ENCODE measurements at places on chromosomes 4 and X. TPM values are rescaled to one million over a fixed set of nuclear protein-coding genes. Genes with fewer than 3 reads are reported as not detected.

- DNase-seq = no peak
These were observed 97.1 kb upstream of the ATOH1 start for GRCh38 chr4:93731456-93731855.

DNA sequence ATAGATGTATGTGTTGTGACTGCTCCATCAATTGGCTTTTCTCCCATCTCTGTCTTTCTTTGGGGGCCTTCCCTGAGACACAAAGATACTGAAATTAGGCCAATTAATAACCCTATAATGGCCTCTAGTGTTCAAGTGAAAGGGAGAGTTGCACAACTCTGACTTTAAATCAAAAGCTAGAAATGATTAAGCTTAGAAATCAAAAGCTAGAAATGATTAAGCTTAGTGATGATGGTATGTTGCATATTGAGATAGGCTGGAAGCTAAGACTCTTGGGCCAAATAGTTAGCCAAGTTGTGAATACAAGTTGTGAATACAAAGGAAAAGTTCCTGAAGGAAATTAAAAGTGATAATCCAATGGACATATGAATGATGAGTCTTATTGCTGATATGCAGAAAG is 452.9 kb upstream of the AGA start:
- no peak for DNase-seq

DNA sequence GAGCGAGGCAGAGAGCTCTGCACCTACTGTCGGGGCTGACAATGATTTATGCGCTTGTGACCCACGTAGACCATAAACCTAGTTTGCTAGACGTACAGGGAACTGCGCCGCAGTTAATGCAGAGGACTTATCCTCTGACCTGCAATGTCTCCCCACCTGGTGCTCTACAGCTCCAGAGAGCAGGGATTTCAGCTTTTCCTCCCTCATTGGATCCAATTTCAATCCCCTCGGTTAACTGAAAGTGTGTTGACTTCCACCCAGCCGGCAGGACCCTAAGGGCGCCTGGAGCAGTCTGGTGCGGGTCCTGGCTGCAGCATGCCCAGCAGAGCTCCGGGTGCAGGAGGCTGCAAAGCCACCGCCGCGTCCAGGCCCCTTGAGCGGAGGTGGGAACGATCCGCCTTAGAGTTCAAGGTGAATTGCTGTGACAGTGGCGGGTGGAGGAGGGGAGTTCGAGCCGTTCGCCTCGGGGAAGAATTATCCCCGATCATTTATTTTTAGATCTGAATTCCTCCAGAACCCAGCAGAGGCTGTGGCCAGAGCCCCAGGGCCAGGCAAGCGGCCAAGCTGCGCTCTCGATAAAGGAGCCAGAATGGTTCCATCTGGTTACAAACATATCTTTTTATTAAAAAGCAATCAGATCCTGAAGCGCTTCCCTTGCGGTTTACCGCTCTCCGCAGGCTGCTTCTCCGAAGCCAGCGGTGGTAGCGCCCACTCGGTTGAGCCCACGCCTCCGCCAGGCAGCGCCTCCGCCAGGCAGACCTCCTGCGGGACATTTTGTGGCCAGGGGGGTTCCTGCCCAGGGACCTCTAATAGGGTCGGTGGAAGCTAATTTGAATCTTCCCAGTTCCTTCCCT is 66.0 kb downstream of the FBXO8 start:
- no peak for DNase-seq

DNA sequence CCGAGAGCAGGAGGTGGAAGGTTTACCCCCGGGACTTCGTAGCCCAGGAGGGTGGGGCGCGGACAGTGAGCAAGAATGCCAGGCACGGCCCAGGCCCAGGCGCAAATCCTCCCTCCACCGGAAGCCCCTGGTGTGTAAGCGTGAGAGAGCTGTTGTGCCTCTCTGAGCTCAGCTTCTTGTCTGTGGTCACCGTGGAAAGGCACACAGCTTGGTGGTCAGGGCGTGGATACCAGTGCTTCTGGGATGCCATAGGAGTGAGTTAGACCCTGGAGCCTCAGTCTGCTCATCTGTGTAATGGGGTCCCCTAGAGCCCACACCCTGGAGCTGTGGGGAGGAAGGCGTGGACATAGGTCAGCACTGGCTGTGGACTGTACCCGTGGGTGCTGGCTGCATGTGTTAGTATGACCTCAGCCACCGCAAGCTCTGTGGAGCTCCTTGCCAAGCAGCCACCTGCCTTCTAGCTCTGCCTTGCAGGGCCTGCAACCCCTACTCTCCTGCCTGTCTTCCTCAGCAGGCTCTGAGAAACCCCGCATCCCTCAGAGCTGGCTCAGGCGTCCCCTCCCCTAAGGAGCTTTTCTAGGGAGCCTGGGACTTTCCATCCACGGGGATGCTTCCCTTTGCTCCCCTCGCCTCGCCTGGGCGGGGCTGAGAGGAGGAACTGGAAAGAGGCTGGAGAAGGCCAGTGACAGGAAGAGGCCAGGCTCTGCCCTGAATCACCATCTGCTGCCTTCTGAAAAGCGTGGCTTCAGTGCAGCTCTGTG is 28.0 kb upstream of the AFAP1 start:
- peak; percentile 65 for DNase-seq

Gene GATA1
- 0.57 TPM for total RNA-seq

- peak; percentile 77 for DNase-seq
These were observed 513 bp downstream of the NHSL2 start for GRCh38 chrX:71910986-71911730.

DNA sequence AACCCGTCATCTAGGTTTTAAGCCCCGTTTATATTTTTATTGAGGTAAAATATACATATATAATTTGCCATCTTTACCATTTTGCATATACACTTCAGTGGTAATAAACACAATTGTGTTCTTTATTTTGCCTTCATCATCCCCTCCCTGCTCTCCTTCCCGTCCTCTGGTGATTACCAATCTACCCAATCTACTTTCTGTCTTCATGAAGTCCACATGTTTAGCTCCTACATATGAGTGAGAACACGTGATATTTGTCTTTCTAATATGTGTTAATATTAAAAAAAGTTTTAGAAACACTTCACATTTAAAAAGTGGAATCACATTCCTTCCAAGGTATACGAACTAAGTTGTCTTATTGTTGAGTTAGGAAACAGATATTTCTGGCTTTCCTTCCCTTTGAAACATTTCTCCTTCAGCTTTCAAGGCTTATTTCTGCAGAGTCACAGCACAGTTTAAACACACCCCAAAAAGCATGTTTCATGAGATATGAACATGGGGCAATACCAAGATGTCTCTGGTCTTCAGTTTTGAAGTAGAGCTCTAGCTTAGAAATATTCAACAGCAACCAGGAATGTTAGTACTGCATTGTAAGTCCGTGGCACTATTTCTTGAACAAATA is 35.9 kb downstream of the GYPA start:
- no peak for DNase-seq

DNA sequence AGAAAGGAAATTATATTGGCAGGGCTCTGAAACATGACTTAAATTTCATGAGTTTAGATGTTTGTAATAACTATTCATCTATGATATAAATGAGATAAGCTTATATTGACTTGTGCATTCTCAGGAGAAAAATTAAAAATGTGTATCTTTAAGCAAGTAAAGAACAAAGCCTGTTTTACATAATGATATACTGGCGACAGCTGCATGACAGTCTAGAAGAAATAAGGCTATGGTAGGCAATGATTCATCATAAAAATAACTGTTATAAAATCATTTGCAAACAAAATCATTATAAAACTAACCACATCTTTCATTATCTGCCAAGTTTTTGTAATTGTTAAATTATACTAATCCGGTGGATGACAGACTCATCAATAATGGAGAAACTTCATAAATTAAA is 188.1 kb downstream of the ADAM29 start:
- DNase-seq = no peak

DNA sequence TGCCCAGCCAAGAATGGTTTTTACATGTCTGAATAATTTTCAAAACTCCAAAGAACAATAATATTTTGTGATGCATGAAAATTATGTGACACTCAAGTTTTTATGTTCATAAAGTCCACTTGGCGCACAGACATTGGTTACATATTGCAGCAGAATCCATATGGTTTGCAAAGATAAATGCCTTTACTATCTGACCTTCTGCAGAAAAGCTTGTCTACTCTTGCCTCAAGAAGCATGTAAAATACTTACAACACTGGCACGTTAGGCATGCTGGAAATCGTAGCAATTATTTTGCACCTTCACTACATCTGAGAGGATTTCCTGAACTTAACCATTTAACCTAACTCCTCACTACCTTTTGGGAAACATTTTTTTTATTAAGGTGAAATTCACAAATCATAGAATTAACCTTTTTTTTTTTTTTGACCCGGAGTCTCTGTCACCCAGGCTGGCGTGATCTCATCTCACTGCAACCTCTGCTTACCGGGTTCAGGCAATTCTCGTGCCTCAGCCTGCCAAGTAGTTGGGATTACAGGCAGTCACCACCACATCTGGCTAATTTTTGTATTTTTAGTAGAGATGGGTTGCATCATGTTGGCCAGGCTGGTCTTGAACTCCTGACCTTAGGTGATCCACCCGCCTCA is 3.5 kb upstream of the XG start:
- DNase-seq = no peak

Gene FAM47E
- total RNA-seq = 2.4 TPM

Gene NLRP2B
- total RNA-seq = 0.27 TPM

DNA sequence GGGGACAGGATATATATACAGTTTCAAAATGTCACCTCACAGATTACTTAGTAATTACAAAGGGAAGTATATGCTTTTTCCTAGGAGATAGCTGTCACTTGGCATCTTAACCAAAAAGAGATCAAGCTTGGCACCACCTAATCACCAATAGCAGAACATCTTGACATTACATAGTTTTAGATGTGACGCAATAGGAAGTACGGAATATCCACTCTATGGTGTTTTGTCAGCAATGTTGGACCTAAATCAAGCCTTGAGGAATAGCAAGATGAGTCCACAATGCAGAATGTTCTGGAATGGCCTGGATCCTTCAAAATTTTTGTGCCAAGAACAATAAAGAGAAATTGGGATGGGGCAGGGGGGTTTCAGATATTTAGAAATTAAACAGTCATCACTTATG is 1488.2 kb downstream of the FSTL5 start:
- DNase-seq = no peak

- DNase-seq = no peak
These were observed 144.9 kb downstream of the POLA1 start for GRCh38 chrX:24838629-24839028.

DNA sequence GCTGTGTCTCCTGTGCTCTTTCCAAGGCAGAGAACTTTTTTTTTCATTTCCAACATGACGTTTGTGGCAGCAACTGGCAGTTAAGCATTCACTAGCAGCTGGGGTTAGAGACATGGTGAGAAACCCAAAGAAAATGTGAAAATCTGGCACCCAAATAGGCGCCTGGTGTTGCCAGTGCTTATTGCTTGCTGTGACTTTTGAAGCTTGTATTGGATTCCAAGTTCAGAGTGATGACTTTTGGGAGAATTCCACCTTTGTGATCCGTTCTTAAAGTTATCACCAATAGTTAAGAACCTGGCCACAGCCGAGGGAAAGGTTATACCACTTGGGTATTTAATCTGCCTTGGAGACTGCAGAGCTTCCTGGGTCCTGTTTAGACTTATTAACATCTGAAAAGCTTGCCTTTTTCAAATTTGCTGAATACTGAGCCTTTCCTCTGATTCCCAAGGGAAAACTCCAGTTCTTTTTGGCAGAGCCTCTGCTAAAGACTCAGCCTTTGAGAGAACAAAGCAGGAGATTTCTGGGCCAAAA is 101.0 kb downstream of the OPHN1 start:
- DNase-seq = no peak

DNA sequence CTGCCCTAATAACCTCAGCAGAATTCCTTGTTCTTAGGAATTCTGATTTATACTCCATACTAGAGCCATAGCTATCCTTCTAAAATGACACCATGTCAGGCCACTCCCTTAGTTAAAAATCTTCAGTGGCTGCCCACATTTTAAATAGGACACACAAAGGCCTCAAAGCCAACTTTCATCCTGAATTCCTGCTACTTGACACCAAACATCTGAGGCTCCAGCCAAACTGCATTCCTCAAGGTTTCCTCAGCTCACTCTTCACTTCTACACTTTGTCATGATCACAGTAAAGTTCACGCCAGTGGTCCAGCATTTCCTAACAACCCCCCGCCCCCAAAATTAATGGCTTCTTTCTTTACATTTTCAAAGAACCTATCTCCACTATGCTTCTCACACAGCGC is 124.3 kb downstream of the ADGRA3 start:
- DNase-seq = no peak

DNA sequence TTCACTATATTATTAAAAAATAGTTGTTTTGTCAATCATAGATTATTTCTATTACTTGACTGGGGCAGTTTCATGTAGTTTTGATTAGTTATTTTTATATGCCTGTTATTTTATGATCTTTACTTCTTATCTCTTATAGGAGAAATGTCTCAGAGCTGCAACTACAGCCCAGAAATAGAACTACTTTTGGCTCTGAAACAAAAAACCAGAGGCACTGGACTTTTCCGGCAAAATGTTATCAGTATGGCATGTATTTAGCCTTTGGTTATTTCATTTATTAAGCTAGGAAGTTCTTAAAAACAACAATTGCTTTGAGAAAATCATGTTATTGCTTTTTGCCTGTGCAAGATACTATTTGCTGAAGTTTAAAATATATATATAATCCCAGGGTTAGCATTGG is 566.5 kb downstream of the ANKRD50 start:
- DNase-seq = no peak

Gene GRK4
- total RNA-seq = 3.6 TPM

Gene OTC
- 1.4 TPM for total RNA-seq

- no peak for DNase-seq
These were observed 70.3 kb downstream of the STIM2 start for GRCh38 chr4:26930964-26931363.

Gene NMU
- total RNA-seq = not detected

- no peak for DNase-seq
These were observed 91.2 kb upstream of the ELOVL6 start for GRCh38 chr4:110289601-110290100.

DNA sequence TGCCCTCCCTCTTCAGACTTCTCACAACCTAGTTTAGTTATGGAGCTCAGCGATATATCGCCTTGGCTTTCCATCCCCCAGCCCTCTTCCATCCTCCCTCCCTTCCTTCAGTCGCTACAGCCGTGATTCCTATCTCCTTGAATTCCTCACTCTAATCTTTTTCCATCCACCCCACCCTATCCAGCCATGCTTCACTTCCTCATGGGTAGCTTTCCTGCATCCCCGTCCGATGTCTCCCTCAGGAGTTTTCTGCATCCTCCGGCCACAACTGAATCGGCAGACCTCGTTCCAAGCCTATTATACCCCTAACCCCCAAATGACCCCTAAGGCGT is 456 bp downstream of the SNX12 start:
- no peak for DNase-seq

Gene PABPC1L2B
- not detected for total RNA-seq

Gene H2BW2
- total RNA-seq = not detected

GRCh38 chrX:21940356-21940829 is at the start of gene SMS:
TSS of gene SMS (plus strand) at chrX:21940709. CDS start at chrX:21940825, 116 bp downstream.
- DNase-seq = peak; percentile 86

GRCh38 chrX:107678957-107679740 is 50.8 kb downstream of the PRPS1 start:
- peak; percentile 83 for DNase-seq

DNA sequence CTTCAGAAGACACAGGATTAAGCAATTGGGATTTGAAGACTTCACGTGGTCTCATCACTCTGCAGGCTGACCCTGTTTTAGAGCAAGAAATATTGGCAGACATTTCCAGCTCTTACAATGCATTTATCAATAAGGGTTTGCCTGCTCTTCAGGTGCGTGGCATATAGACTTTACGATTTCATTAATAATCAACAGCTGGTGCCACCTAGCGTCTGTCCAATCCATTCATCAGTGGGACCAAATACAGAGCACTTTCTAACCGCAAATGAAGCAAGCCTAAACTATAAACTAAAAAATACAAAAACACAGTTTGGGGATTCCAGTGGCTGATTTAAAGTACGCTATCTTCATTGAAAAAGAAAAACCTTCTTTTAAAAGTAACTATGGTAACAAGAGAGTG is 125.4 kb upstream of the DMD start:
- DNase-seq = no peak
